ENCODE measurements at places on chromosomes 1 and 21. TPM values are rescaled to one million over a fixed set of nuclear protein-coding genes. Genes with fewer than 3 reads are reported as not detected.

Gene FAM72C
- total RNA-seq = not detected

GRCh38 chr1:29062157-29062942 is 61.4 kb downstream of the TMEM200B start:
- DNase-seq = no peak

DNA sequence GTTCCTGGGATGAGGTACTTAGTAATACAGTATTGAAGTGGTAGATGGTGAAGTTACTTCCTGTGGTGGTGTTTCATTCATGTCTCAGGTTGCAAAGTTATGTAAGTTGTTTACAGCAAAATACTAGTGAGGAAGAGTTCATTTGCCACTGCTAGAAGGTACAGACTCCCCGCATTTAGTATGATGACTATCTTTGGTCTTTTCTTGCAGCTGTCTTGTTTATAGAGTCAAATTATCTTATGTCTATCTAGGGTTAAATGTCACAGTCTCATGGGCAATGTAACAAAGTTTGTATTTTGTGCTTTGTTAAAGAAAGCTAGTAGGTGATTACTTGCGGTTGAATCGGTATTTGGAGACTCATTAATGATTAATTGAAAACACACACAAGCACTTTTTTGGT is 50.2 kb downstream of the LRRC8D start:
- no peak for DNase-seq

Gene YIPF1
- 34.4 TPM for total RNA-seq

DNA sequence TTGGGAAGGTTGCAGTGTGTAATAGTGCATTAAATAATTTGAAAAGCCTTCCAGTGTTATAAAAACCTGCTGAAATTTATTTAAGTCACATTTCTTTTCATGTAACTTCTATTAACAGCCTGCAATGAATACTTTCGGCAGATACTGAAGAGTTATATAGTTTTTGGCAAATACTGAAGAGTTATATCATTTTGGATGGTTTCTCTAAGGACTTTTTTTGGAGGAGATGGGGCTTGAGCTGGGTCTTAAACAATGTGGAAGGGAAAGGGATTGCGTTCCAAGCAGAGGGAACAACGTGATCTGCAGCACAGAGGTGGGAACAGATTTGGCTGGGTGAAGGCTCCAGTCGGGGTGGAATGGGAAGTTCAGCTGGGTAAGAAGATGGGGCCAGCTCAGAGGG is 39.8 kb downstream of the MTR start:
- DNase-seq = no peak

GRCh38 chr1:44089371-44090048 is 29.1 kb upstream of the KLF17 start:
- DNase-seq = no peak
